ENCODE measurements at places on chromosomes 11 and 22. TPM values are rescaled to one million over a fixed set of nuclear protein-coding genes. Genes with fewer than 3 reads are reported as not detected.

SAA2 gene
- 6.7 TPM for total RNA-seq

SLC37A2 gene
- 46.5 TPM for total RNA-seq

FJX1 gene
- total RNA-seq = 13.4 TPM

IL10RA gene
- total RNA-seq = 22.4 TPM

C11orf24 gene
- total RNA-seq = 37.1 TPM

TUBA8 gene
- total RNA-seq = 2.6 TPM

OR56A5 gene
- total RNA-seq = not detected

MUC2 gene
- total RNA-seq = 0.39 TPM

DNA sequence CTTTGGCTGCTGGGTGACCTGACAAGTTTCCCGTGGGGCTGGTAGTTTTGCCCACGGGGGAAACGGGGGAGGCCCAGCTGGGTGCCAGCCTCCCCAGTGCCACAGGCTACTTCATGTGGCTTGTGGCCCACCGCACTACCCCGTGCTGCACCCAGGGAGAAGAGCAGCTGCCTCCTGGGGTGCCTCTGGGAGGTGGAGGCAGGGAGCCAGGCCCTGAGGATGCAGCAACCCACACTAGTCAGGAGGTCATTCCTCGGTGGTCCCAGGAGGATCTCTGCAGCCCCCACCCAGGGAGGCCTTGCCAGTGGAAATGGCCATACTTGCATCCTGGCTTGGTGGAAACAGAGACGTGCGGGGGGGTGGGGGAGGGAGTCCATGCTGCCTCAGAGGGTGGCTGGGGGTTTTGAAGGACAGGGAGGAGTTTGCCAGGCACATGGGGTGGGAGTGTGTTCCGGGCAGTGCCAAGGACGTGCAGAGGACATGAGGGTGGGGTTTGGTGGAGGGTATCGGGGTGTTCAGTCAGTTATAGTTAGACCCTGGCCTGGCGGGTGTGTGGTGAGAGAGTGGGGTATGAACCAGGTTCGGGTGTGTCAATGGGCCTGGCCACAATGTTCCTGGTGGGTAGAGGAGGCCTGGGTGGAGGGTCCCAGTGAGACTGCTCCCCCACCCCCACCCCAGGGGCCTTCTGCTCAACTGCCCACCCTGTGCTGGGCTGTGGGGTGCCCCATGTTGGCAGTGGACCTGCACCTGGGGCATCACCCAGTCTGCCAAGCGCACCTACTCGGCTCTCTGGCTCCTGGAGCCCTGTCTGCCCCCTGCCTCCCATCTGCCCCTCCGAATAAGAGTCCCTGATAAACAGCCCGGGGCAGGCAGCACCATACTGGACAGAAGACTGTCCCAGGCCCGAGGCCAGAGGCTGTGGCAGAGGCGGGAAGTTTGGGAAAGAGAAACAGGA is 3.8 kb downstream of the PIM3 start:
- DNase-seq = peak; percentile 44

DNA sequence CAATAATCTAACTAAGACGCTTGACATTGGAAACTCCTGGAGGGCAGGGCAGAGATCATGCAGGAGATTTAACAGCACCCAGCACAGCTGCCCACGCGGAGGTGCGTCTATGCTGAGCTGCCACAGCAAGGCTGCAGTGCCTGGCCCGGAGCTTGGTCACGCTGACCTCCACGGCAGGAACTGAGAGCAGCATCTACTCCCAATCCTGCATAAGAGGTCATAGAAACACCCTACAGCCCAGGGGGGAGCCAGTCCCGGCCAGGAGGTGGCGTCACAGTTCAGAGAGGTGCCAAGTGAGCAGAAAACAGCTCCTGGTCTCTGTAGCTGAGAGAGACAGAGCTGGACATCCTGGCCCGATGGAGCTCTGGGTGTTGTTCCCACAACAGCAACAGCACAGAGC is 121.1 kb upstream of the TMEM45B start:
- DNase-seq = no peak

- no peak for DNase-seq
Observed at GRCh38 chr22:20279662-20280134, 11.6 kb upstream of the RTN4R start.

- peak; percentile 68 for DNase-seq
Observed at GRCh38 chr22:27105142-27106025, 448.0 kb downstream of the MIAT start.

GRCh38 chr22:19983741-19984140 is 32.9 kb downstream of the ARVCF start:
- no peak for DNase-seq

DNA sequence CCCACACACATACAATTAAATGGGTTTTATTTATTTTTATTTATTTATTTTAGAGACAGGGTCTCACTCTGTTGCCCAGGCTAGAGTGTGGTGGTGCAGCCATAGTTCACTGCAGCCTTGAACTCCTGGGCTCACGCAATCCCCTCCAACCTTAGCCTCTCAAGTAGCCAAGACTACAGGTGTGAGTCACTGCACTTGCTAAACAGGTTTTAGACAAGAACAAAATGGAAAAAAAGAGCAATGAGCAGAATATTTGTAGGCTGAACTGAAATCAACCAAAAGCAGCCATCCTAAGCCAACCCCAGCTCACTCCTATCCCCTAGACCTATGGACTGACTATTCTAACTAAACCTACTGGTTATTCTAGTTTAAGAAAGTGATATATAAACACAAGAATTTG is 37.8 kb downstream of the MRE11 start:
- DNase-seq = no peak

DNA sequence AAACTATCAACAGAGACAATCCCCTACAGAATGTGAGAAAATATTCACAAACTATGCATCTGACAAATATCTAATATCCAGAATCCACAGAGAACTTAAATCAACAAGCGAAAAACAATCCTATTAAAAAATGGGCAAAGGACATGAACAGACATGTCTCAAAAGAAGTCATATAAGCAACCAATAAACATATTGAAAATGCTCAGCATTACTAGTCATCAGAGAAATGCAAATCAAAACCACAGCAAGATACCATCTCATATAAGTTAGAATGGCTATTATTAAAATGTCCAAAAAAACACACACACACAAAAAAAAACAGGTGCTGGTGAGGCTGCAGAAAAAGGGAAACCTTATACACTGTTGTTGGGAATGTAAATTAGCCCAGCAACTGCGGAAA is 8.3 kb upstream of the OR52E8 start:
- DNase-seq = no peak

- DNase-seq = peak; percentile 82
Observed at GRCh38 chr11:69131644-69132300, 24.0 kb upstream of the SMIM38 start.

- DNase-seq = no peak
Observed at GRCh38 chr22:37386441-37386840, 40.8 kb downstream of the ELFN2 start.

- DNase-seq = no peak
Observed at GRCh38 chr11:114191893-114192292, 104.3 kb upstream of the NNMT start.

- DNase-seq = no peak
Observed at GRCh38 chr11:100815787-100816330, 128.8 kb downstream of the ARHGAP42 start.

- no peak for DNase-seq
Observed at GRCh38 chr11:267491-267994, 10.7 kb upstream of the NLRP6 start.

- DNase-seq = peak; percentile 46
Observed at GRCh38 chr22:22061085-22062077, 78.8 kb upstream of the TOP3B start.

- no peak for DNase-seq
Observed at GRCh38 chr22:38397189-38398085, 57.6 kb downstream of the KCNJ4 start.

GRCh38 chr22:40346185-40347118 is at the start of gene ADSL:
TSS of gene ADSL (plus strand) at chr22:40346500. CDS start at chr22:40346559, 59 bp downstream.
- DNase-seq = peak; percentile 90

DNA sequence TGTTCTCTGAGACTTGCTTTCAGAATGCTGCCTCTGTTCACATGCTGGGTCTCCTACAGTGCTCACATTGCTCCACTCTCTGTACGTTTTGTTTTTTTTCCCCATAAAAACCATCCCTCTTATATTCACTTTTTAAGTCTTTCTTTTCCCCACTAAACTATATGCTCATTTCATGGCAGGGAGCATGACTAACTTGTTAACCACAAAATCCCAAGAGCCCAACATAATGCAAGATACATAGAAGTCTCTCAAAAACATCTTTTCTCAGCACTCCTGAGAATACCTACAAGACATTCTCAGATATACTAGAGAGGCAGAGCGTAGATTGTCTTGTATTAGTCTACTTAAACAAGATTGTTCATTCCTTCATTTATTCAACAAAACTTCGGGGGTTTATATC is 73.3 kb downstream of the FAM76B start:
- DNase-seq = no peak

DNA sequence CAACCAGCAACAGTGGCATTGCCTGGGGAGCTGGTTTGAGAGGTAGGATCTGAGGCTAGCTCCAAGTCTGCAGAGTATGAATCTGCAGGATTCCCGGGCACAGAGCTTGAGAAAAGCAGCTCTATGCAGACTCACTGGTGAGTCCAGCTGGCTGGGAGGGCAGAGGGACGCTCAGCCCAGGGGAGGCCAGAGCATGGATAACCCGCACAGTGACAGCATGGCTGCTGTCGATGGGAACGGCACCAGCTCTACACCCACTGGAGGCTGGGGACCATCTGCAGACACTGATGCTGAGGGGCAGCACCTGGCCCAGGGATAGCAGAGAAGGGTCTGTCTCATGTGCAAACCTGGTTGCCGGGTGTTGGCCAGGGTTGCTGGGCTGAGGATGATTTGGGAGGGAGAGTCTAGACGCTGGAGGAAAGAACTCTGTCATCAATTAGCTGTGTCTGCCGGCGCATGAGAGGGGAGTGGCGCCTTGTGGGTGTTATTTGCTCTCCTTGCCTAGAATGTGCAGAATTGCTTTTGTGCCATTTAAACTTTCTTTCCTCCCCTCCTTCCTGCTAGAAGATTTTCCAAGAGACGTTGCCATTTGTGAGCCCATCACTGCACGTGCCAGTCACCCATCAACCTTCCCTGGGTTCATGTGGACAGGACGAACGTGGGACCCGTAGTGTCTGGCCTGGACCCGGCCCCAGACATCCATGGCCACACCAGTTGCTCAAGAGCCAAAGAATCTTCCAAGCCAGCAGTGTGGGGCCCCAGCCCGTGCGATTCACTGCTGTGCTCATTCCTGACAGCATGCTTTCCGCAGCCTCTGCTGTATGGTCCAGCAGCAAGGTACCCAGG is 19.1 kb upstream of the LINC01488 start:
- no peak for DNase-seq

DNA sequence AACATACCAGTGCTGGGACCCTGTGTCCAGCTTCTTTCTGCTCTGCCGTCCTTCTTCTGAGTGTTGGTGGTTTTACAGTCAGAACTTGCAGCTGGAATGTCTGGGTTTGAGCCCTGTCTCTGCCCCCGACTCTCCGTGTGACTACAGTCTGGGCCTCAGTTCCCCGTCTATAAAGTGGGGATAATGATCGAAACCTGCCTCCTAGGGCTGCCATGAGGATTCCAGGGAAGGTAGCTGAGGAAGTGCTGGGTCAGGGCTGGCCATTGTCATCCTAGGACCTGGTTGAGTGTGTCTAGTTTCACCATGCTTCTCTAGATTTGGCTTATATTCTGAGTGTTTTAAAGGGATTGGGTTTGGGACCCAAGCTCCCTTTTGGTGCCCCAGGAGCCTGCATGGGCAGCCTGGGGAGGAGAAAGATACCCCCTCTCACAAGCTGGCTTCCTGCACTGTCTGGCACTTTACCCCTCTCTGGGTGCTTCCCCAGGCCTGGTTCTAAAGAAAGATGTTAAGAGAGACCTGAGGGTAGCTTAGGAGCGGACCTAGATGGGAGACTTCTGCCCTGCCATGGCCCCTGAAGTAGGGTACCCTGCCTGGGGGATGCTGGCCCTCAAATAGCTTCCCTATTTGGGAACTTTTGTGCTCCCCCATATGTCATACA is 49.9 kb downstream of the TSPAN18 start:
- DNase-seq = no peak

GRCh38 chr11:22774716-22775115 is 54.9 kb downstream of the SVIP start:
- DNase-seq = no peak

- no peak for DNase-seq
Observed at GRCh38 chr11:117814204-117814765, 10.3 kb downstream of the FXYD2 start.

- no peak for DNase-seq
Observed at GRCh38 chr11:76263657-76264056, 57.4 kb upstream of the WNT11 start.

DNA sequence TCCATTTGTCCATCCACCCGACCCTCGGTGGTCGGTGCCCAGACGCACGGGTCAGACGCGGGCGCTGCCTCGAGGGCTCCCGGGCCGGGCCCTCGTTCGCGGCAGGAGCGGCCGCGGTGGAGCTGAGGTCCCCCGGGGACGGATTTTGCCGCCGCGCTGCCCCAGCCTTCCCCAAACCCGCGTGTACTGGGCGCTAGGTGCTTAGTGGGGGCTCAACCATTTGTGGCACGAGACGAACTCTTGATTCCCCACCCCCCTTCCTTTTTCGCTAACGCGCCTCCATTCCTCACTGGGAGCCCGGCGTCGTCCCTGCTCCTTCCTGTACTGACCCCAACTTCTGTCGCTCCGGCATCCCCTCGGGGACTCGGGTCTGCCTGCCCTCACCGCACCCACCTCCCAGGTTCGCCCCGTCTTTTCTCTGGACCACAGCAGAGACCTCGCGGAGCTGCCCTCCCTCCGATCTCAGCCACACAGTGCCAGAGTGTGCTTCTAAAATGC is 789 bp upstream of the CBX7 start:
- DNase-seq = no peak

Data from ureter (tissue), 1 donor.